Vagina (tissue), 2 donors: ENCODE measurements at places on chromosomes 11 and 22.

DNA sequence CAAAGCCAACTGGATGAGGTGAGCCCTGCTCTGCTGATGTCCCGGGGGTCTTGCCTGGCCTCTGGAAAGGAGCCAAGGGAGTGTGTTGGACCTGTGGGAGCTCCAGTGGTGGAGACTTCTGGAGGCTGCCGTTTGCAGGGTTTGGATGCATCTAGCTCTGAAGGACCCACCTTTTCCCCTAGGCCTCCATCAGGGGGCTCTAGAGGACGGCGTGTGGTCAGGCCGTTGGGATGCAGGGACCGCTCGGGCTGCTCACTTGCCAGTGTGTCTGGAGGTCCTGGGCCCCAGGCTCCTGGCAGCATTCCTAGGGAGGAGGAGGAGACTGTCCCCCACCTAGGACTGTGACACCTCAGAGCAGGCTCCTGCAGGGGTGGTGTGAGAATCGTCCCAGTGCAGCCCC lies 58.3 kb downstream of the PRDM11 start:
- DNase-seq = no peak
- no peak overlapping the region for H3K27ac ChIP-seq
- peaks cover 13% of the 10 kb centered on the region for H3K4me1 ChIP-seq
- H3K36me3 ChIP-seq = peaks cover 9% of the 10 kb centered on the region

GRCh38 chr11:35083181-35083430 lies 55.9 kb upstream of the CD44 start:
- H3K27me3 ChIP-seq = no peaks in the 10 kb centered on the region
- no peak for DNase-seq
- H3K36me3 ChIP-seq = no peaks in the 10 kb centered on the region
- peak overlapping the region; percentile 77 for H3K27ac ChIP-seq
- no peak overlapping the region for H3K4me3 ChIP-seq

DNA sequence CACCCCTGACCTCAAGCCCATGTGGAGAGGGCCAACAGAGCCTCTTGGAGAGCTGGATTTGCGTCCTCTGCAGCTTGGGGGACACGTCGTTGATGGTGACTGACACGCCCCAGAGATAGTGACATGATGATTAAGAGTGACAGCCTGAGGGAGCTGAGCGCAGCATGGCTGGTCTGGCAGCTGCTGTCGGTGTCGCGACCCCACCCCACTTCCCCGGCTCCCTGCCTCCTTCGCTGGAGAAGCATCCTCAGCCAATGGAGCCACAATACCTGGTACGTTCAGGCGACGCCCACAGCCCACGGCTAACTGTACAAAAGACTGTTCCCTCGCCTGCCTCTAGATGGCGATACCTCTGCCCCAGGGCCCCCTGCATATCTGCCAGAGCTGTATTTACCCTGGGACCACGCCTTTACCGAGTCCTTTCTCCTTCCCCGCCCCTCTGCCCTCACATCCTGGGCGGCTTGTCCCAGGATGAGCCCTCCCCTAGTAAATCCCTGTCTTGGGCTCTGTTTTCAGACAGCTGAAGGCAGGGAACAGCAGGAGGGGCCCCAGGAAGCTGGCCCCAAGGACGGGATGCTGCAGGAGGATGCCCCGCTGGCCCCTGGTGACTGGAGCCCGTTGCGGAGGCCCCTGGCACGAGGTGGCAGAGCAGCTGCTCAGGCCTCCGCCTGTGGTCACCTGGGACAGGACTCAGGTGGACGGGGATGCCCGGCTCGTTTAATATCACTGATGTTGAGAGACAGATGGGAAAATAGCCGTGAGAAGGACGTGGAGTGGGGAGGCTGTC lies 90.6 kb downstream of the RPS6KA4 start:
- no peaks in the 10 kb centered on the region for H3K36me3 ChIP-seq
- DNase-seq = no peak
- no peaks in the 10 kb centered on the region for H3K27me3 ChIP-seq
- H3K4me1 ChIP-seq = peaks cover 18% of the 10 kb centered on the region

GRCh38 chr11:26712497-26712896 lies 9.4 kb downstream of the SLC5A12 start:
- H3K36me3 ChIP-seq = no peaks in the 10 kb centered on the region
- no peak for DNase-seq

GRCh38 chr11:35114906-35115687 lies 23.9 kb upstream of the CD44 start:
- no peaks in the 10 kb centered on the region for H3K36me3 ChIP-seq
- H3K27me3 ChIP-seq = no peaks in the 10 kb centered on the region
- no peak overlapping the region for H3K27ac ChIP-seq
- no peak for DNase-seq
- H3K4me3 ChIP-seq = no peak overlapping the region
- peaks cover 40% of the 10 kb centered on the region for H3K4me1 ChIP-seq

GRCh38 chr11:74493791-74494630 lies 487 bp upstream of the LIPT2 start:
- DNase-seq = no peak
- no peaks in the 10 kb centered on the region for H3K27me3 ChIP-seq
- H3K4me3 ChIP-seq = peak overlapping the region; percentile 82
- H3K4me1 ChIP-seq = peaks cover 12% of the 10 kb centered on the region

- H3K4me3 ChIP-seq = no peak overlapping the region
- no peak for DNase-seq
- no peaks in the 10 kb centered on the region for H3K4me1 ChIP-seq
- H3K27me3 ChIP-seq = no peaks in the 10 kb centered on the region
Observed at GRCh38 chr11:33997584-33998251, 53.8 kb upstream of the CAPRIN1 start.

DNA sequence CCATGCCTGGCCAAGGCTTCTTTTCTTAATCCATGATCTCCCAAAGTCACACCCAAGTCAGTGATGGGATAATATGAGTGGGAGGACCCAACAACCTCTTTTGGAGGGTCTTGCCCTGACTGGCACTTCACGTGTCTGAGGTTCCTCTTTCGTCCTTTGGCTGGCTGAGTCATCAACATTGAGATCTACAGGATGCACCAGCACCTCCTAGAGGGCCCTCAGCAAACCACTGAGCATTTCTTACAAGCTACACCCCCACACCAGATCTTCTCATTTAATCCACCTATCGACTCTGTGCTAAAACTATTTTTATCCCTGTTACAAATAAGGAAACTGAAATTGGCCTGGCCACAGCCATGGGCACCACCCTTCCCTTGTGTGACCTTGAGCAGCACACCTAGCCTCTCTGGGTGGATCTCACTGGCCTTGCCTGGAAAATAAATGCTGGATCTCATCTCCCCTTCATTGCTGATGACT lies 63.4 kb downstream of the FLI1 start:
- no peaks in the 10 kb centered on the region for H3K36me3 ChIP-seq
- DNase-seq = no peak
- H3K4me3 ChIP-seq = no peak overlapping the region
- H3K27me3 ChIP-seq = no peaks in the 10 kb centered on the region

DNA sequence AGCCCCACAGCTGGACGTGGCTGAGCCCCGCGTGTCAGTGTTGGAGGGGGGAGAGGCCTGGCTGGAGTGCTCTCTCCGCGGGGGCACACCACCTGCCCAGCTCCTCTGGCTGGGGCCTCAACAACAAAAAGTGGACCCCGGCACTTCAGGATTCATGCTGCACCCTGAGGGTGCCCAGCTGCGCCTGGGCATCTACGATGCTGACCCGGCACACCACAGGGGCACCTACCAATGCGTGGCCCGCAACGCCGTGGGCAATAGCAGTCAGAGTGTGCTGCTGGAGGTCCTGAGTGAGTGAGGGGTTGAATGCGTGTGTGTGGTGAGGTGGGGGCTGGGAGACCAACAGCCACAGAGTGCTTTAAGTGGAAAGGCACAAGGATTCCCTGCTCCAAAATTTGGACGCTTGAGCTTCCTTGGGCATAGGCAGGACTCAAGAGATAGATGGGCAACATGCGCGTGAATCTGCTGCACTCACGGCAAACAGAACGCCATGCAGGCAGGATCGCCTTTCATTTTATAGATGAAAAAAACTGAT lies 7.6 kb downstream of the VSIG10L2 start:
- H3K27me3 ChIP-seq = no peaks in the 10 kb centered on the region
- H3K4me1 ChIP-seq = peaks cover 52% of the 10 kb centered on the region

DNA sequence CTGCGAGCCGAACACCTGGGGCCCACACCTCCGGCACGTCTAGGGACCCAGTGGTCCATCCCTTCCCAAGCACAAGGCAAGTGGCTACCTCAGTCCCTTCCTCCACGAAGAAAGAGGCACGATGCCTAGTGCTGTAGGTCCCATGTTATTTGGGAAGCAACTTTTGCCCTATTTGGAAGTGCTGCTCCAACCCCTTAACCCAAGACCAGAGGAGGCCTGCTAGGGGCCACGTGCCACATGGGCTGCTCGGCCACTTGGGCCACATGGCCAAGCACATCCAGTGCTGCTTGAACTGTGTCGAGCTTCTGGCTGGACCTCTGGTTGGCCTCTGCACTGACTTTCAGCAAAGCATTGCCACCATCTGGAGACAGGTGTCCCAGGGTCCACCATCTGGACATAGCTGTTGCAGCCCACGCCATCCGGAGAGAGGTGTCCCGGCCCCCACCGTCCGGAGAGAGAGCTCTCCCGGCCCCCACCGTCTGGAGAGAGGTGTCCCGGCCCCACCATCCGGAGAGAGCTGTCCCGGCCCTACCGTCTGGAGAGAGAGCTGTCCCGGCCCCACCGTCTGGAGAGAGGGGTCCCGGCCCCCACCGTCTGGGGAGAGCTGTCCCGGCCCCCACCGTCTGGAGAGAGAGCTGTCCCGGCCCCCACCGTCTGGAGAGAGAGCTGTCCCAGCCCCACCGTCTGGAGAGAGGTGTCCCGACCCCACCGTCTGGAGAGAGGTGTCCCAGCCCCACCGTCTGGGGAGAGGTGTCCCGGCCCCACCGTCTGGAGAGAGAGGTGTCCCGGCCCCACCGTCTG lies 6.5 kb upstream of the B4GALNT4 start:
- no peak overlapping the region for H3K27ac ChIP-seq
- H3K4me1 ChIP-seq = no peaks in the 10 kb centered on the region
- H3K27me3 ChIP-seq = no peaks in the 10 kb centered on the region
- DNase-seq = no peak

DNA sequence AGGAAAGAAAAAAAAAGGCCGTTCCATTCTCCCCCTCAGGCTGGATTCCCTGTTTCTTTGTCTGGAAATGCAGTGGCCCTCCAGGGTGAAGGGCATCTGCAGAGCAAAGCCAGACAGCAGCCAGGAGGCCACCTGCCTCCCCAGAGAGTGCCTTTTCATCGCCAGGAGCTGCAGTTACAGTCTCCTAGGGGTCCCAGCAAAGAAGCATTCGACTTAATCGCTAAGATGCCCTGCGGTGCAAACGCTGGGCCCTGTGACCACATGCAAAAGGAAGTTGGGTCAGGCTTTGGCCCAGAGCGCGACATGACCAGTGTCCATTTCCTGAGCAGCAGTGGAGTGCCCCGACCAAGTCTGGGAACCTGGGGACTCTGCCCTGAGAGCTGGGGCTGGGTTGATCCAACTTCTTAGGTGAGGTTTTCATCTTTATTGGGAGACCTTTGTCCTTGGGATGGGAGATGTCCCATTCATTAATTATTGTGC lies 304.6 kb downstream of the OPCML start:
- H3K27ac ChIP-seq = no peak overlapping the region
- DNase-seq = no peak
- H3K4me1 ChIP-seq = no peaks in the 10 kb centered on the region
- H3K27me3 ChIP-seq = no peaks in the 10 kb centered on the region
